Renal cortex interstitium (tissue), 15 donors: ENCODE measurements at places on chromosomes 2 and 18. TPM values are rescaled to one million over a fixed set of nuclear protein-coding genes. Genes with fewer than 3 reads are reported as not detected.

GRCh38 chr2:152509772-152510491 lies 175.0 kb downstream of the FMNL2 start:
- DNase-seq, result no peak

GRCh38 chr2:23658466-23658942 lies 268.4 kb downstream of the ATAD2B start:
- DNase-seq, result no peak

SPIRE1 gene
- polyA plus RNA-seq, result 35.8 TPM

REG1B gene
- not detected for polyA plus RNA-seq

PUS10 gene
- polyA plus RNA-seq, result 10.8 TPM

- DNase-seq, result peak; percentile 7
Observed at GRCh38 chr2:57075226-57075625, 891.4 kb downstream of the CCDC85A start.

GRCh38 chr2:43540021-43540779 lies 55.6 kb downstream of the THADA start:
- DNase-seq, result peak; percentile 63

RIT2 gene
- polyA plus RNA-seq, result not detected

NETO1 gene
- 1.1 TPM for polyA plus RNA-seq

DNA sequence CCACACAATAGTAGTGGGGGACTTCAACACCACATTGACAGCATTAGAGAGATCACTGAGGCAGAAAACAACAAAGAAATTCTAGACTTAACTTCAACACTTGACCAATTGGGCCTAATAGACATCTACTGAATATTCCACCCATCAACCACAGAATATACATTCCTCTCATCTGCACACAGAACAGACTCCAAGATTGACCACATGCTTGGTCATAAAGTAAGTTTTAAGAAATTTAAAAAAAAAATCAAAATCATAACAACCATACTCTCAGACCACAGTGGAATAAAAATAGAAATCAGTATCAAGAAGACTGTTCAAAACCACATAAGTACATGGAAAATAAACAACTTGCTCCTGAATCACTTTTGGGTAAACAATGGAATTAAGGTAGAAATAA lies 9.0 kb upstream of the FLACC1 start:
- no peak for DNase-seq

DNA sequence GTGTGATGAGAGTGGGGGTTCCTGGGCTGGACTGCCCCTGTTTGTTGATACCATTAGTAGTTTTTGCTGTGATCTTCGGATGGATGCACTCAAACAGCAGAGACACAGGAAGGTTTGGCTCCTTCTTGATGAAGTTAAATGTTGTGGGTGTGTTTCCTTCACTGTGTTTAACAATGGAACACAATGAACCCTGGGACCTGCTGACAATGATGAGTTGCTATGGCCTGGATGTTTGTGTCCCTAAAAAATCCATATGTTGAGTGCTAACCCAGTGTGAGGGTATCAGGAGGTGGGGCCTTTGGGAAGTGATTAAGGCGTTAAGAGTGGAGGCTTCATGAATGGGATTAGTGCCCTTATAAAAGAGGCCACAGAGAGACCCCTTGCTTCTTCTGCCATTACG lies 237.4 kb upstream of the HS6ST1 start:
- DNase-seq, result no peak
